ENCODE measurements at places on chromosomes 12 and 14.

DNA sequence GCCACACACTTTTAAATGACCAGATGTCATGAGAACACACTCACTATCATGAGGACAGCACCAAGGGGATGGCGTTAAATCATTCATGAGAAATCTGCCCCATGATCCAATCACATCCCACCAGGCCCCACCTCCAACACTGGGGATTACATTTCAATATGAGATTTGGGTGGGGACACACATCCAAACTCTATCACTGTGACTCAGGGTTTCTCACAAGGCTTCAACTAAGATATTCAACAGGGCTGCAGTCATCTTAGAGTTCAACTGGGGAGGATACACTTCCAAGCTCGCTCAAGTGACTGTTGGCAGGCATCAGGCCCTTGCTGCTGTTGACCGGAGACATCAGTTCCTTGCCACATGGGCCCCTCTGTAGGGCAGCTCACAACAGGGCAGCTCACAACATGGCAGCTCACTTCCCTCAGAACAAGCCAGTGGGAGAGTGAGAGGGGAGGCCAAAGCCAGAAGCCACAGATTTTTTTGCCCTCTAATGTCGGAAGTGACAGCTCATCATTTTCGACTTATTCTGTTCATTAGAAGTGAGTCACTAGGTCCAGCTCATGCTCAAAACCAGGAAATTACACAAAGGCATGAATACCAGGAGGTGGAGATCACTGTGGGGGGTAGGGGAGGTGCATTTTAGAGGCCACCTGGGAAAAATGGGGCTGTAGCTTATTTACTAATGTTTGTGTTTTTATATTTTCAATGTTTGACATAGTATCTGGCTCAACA lies 50.8 kb upstream of the PTHLH start:
- DNase-seq, result no peak

GRCh38 chr14:84144166-84144565 lies 1385.8 kb upstream of the FLRT2 start:
- no peak for DNase-seq

- DNase-seq, result no peak
These were observed 64.9 kb downstream of the TMX1 start for GRCh38 chr14:51304941-51305340.

- no peak for DNase-seq
These were observed 285.9 kb downstream of the MDGA2 start for GRCh38 chr14:47389535-47389934.

- DNase-seq, result no peak
These were observed 83.5 kb downstream of the PTPRR start for GRCh38 chr12:70837026-70837425.

DNA sequence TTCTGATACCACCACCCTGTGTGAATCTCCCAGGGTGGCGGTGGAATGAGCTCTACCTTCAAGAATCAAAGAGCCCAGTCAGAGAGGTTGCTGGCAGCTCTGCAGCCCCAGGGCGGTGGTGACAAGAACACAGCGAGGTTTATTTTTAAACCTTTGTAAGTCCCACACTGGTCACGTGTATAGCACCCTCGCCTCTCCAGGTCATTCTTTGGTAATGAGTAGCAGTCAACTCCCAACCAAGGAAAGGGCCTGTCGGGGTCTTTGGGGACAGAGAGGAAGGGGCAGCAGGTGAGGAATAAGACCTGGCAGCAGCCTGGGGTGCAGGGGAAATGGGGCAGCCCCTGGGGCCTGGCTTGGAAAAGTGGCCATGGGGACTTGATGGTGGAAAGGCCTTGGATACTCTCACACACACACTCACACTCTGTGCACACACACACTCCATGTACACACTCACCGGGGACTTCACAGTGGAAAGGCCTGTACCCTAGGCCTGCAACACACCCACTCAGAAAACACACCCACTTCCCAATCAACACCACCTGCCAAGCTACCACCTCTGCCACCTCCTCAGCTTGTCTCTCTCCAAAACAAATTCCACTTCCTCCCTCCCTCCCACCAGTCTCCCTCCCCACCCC lies 178.6 kb downstream of the DPF3 start:
- no peak for DNase-seq

GRCh38 chr12:52005903-52006703 lies 643 bp upstream of the TAMALIN start:
- peak; percentile 15 for DNase-seq

DNA sequence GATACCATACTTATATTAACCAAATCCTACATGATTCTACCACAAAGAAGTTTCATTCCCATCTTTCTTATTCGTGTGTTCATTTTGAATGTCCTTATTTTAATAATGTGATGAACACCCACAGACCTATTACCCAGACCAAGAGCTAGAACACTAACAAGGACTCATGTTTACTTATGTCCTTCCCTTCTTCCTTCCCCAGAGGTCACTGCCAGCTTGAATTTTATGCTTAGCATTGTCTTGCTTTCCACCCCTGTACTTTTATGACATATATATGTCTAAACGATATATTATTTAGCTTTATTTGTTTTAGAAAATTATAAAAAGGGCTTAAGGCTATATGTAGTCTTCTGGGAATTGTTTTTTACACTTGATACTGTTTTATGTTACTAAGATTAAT lies 238.6 kb downstream of the LRIG3 start:
- no peak for DNase-seq
